COR-L47 (cell line): ENCODE measurements at places on chromosomes 16 and 17.

GRCh38 chr16:46885960-46886763 lies 2.0 kb downstream of the GPT2 start:
- DNase-seq = no peak

- no peak for DNase-seq
Observed at GRCh38 chr17:3003296-3004149, 59.9 kb downstream of the OR1D5 start.

GRCh38 chr17:67392111-67392510 lies 15.0 kb downstream of the PITPNC1 start:
- DNase-seq = no peak

DNA sequence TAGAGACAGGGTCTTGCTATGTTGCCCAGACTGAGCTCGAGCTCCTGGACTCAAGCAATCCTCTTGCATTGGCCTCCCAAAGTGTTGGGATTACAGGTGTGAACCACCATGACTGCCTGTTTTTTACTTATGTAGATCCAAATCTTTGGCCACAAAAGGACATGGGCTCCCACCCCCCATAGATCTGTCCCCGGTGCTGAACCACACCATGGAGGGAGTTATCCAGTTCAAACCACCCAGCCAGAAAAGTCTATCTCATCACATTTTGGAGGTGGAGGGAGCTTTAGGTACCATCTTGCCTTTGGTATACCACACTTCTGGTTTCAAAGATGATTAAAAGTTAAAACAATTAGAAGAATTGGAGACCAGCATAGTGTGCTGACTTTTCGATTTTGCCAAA lies 26.2 kb downstream of the SHISA9 start:
- no peak for DNase-seq

GRCh38 chr17:77828749-77829539 lies 129.6 kb upstream of the TNRC6C start:
- DNase-seq = no peak

DNA sequence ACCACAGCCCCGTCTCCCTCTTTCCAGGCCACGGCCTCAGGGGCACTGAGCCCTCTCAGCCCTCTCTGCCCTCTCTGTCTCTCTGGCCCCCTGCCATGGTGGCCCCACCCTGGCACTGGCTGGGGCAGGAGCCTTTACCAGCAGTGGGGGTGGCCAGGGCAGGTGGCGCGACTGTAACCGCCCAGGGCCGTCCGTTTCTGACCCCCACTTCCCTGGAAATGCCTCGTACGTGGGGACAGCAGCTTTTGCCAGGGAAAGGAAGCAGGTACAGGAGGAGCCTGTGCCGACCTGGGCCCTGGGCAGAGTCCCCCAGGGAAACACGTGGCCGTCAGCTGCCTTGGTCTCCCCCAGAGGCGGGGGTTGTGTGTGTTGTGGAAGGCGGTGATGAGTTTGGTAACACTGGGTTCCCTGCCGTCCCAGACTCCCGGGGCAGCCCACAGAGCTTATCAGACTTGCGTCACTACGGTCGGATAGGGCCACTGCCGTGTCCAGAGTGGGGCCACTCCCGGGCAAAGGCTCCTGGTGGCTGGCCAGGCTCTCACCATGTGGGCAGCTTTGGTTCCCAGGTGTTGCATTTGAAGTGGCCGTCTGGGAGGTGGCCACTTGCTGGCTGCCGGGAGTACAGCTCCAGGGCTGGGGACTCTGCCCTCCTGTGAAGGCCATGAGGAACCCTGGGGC lies 249.3 kb upstream of the CIBAR2 start:
- no peak for DNase-seq

DNA sequence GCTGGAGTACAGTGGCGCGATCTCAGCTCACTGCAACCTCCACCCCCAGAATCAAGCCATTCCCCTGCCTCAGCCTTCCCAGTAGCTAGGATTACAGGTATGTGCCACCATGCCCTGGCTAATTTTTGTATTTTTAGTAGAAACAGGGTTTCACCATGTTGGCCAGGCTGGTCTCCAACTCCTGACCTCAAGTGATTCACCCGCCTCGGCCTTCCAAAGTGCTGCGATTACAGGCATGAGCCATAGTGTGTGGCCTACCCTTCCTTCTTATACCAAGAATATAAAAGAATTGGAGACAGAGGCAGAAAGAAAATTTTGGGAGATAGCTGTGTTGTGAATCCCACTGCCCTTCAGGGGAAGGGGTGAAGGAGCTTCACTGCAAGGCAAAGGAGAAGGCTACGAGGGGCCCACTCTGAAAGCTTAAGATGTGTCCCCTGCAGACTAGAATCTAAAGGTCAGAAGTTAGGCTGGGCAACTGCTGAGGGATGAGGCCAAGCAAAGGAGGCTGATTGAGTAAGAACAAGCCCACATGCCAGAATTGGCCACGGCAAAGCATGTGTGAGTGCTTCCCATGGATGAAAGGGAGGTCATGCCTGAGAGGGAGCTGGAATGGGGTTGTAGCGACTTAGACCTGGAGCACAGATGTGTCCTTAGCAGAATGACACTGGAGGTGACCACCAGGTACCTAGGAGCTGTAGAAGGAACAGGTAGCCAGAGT lies 8.4 kb upstream of the CRYBA1 start:
- no peak for DNase-seq

GRCh38 chr16:68187505-68187904 lies 48.4 kb downstream of the ESRP2 start:
- no peak for DNase-seq

DNA sequence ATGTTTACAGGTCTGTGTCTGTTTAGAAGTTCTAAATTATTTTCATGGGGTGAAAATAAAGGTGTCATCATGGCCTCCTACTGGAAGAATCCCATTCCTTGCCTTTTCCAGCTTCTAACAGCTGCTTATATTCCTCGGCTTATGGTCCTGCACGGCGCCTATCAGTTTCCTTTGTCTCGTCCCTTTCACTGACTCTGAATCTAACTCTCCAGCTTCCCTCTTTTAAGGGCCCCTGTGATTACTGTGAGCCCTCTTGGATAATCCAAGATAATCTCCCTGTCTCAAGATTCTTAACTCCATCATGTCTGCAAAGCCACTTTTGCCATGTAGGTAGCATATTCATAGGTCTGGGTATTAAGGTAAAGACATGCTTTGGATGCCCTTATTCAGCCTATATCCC lies 441.0 kb upstream of the ERCC4 start:
- DNase-seq = no peak

DNA sequence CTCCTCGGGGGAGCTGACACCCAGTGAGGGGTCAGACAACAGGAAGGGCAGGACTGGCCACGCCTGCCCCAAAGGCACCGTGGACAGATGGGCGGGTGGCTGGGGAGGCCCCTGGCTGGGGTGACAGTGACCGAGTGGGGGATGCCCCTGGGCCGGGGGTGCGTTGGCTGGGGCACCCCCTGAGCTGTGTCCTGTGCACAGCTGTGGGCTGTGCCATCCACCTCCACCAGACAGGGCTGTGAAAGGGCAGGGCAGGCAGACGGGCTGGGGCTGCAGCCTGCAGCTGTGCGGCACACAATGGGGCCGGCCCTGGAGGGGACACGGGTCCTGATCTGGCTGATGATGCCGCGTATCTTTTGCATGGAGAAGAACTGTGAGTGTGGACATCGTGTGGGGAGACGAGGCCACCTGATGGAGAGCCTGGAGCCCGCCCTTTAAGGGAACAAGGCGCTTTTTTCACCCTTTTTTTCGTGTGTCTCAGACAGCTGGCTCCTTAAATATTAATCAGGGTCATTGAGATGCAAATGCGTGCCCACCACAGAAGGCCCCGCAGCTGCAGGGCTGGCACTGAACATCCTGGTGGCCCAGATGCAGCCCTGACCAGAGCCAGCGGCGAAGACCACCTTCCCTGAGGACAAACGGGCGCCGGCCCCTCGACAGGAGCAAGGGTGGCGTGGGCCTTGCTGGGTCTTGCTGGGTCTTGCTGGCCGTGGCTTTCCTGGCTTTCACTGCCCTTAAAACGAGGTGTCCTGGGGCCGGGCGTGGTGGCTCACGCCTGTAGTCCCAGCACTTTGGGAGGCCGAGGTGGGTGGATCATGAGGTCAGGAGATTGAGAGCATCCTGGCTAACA lies 42.4 kb upstream of the GNG13 start:
- DNase-seq = no peak

- DNase-seq = no peak
Observed at GRCh38 chr17:1331708-1332107, 52.2 kb downstream of the TRARG1 start.

DNA sequence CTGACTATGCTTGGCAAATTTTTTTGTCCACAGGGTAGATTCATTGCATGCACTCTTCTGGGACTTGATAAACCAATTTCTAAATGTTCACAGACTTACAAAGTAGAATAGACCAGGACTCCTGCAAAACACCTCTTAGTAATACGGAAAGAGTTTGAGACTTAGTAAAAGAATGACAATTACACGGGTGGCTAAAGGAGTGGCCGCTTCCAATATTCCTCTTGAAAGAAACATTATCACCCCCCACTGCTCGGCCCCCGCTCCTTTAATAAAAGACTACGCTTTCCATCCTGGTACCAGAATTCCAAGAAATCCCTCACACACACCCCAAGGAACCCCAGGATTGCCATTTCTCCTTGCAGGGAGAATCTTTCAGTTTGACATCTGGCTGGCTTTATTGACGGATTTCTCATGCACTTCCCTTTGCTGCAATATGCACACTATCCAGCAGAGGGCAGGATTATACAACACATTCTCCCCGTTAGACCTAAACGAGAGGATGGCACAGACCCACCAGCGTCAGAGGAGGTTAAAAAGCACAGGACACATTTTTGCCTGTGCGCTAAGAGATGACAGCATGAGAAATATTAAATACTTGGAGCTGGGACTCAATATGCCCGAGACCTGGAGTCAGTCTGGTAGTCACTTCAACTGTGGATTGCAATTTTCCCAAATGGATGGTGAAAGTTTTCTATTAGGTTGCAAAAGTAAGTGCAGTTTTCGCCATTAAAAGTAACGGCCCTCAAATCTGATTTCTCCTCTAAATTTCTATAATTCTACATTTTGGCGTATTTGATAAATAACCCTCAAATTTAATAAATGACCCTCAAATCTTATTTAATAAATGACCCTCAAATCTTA lies 46.6 kb upstream of the NUDT7 start:
- peak; percentile 60 for DNase-seq

GRCh38 chr16:85423631-85424030 lies 189.5 kb upstream of the GSE1 start:
- DNase-seq = no peak

DNA sequence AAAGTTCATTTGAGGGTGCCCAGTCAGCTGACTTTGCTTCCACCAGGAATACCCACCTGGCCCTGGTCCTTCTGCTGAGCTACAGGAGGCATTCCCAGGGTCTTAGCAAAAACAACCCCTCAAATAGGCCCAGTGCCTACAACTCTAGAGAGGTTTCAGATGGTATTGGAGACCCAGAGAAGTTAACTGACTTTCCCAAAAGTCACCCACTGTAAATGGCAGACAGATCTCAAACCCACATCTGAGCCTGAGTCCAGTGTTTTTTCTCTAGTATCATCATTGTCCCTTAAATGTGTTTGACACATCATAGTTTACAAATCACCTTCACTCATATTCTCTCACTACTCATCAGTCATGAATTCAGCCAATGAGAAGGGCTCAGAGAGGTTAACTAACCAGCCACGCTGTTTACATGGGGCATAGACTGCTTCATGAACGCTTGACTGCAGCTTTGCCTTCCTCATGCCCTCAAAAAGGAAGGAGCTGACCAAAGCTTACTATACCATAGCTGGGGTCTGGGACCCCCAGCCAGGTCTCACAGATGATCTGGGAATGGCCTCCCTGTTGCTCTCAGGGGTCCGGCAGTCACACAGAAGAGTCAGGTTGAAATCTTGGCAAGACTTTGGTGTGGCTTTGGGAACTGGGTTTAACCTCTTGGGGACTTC lies 3.7 kb downstream of the PHOSPHO1 start:
- DNase-seq = no peak

DNA sequence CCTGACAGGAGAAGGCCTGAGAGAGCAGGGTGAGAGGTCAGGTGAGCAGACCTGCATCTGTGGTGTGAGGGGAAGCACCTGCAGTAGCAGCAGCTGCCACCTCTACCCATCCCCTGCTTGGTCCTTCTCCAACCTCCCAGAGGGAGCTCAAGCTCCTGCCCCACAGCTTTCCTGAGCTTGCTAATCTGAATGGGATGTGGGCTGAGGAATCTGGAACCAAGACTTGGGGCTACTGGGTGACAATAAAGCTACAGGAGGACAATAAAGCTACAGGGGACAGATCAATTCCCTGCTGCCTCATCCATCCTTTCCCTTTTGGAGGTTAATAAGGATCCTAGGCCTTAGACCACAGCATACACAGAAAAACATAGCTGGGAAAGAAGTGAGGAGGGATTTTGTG lies 4.9 kb upstream of the TBX4 start:
- DNase-seq = no peak

DNA sequence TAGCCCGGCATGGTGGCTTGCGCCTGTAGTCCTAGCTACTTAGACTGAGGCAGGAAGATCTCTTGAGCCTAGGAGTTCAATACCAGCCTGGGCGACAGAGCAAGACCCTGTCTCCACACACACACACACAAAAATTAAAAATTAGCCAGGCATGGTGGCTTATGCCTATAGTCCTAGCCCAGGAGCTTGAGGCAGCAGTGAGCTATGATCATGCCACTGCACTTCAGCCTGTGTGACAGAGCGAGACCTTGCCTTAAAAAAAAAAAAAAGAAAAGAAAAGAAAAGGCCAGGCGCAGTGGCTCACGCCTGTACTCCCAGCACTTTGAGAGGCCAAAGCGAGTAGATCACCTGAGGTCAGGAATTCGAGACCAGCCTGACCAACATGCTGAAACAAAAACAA lies 23.9 kb downstream of the C17orf75 start:
- no peak for DNase-seq

GRCh38 chr16:24073321-24073720 lies 182.8 kb upstream of the CACNG3 start:
- DNase-seq = no peak

DNA sequence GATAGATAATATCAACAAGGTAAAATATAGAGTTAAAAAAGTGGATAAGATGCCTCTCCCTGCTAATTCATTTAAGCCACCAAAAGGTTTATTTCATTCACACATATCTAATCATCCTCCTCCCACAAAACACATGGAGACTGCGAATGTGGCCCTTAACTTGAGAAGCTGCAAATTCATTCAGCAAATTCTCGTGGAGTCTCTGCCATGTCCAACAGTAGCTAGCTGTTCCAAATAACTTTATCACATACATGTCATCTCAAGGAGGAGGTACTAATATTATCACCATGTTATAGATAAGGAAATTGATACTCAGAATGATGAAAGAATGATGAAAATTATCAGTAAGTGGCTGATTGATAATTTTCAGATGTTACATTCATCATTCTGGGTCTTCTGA lies 950.2 kb downstream of the CDH11 start:
- no peak for DNase-seq

DNA sequence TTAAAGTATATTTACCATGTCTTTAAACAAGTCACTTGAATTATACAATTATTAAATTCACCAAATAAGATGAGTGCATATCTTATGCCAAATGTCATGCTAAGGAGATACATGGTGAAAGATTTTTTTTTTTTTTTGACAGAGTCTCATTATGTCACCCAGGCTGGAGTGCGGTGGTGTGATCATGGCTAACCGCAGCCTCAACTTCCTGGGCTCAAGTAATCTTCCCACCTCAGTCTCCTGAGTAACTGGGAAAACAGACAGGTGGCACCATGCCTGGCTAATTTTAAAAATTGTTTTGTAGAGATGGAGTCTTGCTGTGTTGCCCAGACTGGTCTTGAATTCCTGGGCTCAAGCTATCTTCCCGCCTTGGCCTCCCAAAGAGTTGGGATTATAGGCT lies 149.0 kb upstream of the GOT2 start:
- DNase-seq = no peak
